Activated CD4-positive, alpha-beta T cell treated with anti-CD3 and anti-CD28 coated beads for 36 hours (primary cell): ENCODE measurements at places on chromosomes 16 and 17.

DNA sequence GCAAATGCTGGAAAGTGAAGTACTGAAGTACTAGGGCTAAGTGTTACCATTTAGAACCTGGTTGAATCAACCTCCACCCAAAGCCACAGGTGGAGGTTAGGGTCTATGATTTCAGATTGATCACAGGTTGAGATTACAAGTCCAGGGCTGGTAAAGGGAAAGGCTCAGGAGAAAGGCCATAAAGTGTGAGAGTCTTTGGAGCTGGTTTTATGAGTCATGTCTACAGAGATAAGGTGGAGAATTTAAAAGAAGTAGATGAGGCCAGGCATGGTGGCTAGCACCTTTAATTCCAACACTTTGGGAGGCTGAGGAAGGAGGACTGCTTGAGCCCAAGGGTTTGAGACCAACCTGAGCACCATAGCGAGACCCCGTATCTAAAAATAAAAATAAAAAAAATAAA, 221.7 kb upstream of the CDH11 start:
- no peak for DNase-seq

- DNase-seq = no peak
Measured at GRCh38 chr17:73446617-73447016, 134.8 kb upstream of the CDC42EP4 start.

DNA sequence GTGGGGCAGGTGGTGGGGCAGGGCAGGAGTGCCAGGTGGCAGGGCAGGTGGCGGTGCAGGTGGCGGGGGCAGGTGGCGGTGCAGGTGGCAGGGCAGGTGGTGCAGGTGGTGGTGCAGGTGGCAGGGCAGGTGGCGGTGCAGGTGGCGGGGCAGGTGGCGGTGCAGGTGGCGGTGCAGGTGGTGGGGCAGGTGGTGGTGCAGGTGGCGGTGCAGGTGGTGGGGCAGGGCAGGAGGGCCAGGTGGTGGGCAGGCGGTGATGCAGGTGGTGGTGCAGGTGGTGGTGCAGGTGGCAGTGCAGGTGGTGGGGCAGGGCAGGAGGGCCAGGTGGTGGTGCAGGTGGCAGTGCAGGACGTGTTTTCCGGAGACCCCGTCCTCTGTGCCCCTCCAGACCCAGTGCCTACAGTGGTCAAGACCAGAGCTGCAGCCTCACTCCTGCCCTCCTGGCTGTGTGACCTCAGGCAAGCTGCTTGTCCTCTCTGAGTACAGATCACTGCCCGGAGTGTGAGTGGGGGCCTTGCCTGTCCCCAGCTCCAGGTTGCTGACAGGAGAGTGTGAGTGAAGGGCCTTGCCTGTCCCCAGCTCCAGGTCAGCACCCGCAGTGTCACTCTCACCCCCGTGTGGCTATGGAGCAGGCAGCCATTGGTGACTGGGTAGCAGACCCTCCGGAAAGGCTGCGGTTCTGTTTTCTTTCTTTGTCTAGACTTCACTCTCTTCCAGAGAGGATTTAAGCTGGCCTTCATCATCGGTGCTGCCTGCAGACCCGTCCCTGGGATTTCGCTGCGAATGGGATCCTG, 16.1 kb upstream of the NPTX1 start:
- no peak for DNase-seq

- DNase-seq = peak; percentile 33
Measured at GRCh38 chr17:9235346-9235745, 214.0 kb downstream of the NTN1 start.

- DNase-seq = peak; percentile 51
Measured at GRCh38 chr16:70267516-70267915, 15.8 kb upstream of the EXOSC6 start.

DNA sequence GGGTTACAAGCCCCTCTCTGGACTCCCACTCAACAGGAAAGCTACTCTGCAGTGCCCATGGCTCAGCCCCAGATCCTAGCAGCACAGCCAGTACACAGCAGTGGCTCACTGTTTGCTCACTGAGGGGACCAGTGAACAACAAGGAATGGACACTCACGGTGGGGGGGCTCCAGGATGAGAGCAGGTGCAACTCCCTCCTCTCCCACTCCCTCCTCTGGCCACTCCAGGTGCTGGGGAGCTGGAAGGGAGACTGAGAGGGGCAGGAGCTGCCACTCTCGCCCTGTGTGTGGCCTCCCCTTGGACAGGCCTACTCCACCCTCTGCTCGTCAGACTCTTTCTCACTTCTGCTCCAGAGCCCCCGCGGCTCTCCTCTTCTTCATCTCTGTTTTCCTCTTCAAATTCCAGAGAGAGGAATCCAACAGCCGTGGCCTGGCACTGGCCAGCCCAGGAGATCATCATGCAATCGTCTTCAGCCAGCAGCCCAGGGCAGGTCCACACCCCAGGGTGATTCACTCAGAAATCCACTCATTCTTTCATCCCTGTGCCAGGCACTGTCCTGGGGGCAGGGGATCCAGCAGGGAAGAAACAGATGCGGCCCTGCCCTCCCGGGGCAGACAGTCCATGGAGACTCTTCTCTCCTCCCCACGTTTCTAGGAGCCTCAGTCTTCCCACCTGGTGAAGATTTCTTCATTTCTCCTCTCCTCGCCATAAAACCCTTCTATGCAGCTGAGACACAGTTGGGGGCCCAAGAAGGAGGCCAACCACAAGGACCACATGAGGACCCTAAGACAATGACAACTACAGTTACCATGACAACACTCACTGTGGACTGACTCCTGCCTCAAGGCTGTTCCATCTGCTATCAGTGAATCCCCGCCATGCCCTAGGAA, 30.7 kb downstream of the CFAP20 start:
- no peak for DNase-seq

- DNase-seq = peak; percentile 87
Measured at GRCh38 chr16:88703486-88704309, 2.5 kb downstream of the RNF166 start.

GRCh38 chr17:49260011-49260816, 29.6 kb upstream of the PHOSPHO1 start:
- peak; percentile 72 for DNase-seq

- no peak for DNase-seq
Measured at GRCh38 chr17:11797803-11798202, 199.5 kb downstream of the ZNF18 start.

DNA sequence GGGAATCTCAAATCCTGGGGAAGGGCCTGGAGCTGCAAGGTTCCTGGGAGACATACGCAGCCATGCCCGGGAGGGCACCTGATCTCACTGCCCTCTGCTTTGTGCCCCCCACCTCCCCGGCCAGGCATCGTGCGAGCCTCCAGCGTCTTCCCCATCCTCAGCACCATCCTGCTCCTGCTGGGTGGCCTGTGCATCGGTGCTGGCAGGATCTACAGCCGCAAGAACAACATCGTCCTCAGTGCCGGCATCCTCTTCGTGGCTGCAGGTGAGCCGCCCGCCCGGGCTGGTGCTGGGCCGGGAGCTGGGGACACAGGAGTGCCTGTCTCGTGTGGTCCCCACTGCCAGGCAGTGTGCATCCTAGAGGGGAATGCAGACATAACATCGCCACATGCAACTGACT, 19.6 kb upstream of the CACNG1 start:
- no peak for DNase-seq

DNA sequence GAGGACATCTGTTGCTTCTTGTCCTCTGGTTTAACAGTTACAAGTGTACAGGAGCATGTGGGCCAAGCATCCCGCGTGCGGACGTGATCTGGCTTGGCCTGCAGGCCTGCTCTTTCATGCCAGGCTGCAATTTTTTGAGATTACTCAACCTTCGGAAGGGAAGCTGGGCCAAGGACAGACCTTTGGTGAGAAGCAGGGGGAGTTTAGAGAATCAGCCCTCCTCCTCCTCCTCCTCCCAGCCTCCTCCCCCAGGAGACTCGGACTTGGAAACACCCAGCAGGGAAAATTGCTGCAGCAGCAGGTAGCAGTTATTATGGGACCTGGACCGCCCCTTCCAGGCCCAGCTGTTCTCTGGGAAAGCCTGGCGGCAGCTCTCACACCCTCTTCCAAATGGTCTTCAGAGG, 5.1 kb upstream of the KLHL36 start:
- DNase-seq = no peak

DNA sequence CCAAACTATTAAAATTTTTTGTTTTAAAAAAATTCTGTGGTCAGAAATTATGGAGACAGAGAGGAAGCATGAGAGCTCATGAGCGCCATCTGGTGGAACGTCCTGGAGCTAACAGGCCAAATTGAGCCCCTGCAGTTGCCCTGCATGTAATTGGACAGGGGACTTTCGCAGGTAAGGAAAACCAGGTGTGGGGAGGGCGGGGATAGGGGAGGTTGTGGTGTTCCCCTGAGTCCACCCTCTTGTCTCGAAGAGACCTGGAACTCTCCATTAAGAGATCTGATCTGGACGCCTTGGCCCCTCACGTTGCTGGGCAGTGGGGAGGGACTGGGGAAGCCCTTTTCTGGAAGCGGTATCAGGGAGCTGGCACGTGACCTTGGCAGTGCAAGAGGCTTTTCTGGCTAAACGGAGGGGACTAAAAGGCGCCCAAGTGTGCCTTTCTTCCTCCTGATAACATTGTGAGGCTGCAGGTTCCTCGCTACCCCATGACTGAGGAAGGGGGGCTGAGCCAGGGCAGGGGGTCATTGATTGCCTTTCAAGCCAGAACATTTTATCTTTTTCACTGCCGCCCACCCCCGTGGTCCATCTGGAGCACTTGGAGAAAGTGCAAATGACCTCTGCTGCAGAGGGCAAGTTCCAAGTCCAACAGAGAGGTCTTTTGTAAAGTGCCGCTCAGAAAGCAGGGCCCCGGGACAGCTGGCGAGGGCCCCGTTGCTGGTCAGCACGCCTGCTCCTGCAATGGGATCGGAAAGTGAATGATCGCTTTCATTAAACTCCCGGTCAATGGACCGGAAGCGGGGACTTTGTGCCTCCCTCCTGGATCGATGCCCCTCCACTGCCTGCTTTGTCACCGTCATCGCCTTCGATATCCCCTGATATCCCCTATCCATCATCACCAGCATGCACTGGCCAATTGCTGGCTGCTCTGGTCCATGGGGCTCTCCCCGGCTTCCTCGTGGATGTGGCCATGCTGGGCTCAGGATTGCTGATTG, 18.4 kb downstream of the PDILT start:
- peak; percentile 77 for DNase-seq

DNA sequence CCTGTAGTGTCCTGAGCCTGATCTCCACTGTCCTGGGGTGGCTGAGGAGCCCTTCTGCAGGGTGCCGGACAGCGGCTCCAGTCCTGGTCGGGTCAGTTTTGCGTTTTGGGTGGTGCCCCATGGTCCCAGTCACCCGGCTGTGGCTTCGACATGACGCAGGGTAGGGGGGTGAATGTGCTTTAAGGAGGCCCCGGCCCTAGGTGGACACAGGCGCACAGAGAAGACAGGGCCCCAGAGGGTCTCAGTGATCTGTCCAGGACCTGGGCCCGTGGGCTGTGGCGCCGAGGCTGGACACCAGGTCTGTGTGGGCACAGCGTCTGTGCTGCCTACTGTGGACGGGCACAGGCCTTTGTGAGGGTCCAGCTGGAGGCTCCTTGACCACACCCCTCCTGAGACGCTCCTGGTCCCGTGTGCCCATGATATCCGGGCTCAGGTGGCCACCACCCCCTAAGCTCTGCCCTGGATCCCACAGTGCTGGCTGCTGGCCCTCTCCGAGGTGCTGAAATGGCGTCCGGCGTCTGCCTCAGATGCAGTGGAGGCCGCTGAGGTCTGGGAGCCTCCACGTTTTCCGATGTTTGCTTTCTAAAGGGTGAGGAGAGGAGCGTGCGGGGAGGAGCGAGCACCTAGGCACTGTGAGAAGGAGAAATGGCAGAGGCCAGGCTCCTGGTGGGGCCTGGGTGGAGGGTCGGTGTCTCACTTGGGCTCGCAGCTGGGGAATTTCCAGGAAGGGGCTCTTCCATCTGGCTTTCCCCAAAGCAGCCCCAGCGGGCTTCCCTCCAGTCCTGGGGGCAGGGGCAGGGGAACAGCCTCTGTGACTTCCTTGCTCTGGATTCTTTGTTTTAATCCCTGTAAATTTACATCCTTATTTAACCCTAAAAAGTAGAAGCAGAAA, 56.1 kb upstream of the ACSF3 start:
- peak; percentile 71 for DNase-seq

- no peak for DNase-seq
Measured at GRCh38 chr17:43808076-43808475, 24.9 kb downstream of the MPP3 start.

DNA sequence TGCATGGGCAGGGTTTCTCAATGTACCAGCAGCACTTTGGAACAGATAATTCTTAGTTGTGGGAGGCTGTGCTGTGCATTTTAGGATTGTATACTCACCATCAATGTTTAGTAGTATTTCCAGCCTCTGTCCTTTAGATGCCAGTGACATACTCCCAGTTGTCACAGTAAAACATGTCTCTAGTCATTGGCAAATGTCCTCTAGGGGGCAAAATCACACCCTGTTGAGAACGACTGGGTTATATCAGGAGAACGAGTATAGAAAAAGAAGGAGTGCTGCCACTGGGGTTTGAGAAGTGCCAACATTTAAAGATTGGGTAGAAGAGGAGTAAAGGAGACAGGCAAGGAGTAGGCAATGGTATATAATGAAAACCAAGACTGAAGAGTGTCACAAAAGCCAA, 37.9 kb upstream of the SMIM36 start:
- DNase-seq = no peak

DNA sequence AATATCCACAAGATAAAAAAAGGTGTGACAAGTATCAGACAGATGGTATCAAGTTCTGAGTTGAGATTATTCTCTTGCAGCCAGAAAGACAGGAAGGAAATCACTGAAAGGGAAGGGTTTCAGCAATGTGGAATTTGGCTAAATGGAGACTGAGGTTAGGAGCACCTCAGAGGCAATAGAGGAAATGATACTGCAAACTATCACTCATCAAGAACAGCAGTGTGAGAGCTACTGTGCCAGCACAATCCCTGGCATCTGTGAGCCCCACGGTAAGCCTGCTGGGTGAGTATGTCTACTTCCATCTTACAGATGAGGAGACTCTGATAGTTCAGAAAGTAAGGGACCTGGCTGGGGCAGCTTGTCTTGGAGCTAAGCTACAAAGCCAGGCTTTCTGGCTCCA, 162.0 kb downstream of the SALL1 start:
- DNase-seq = no peak

- no peak for DNase-seq
Measured at GRCh38 chr17:27462714-27463113, 6.5 kb downstream of the KSR1 start.

GRCh38 chr16:56202036-56202435, 10.7 kb downstream of the GNAO1 start:
- peak; percentile 54 for DNase-seq

DNA sequence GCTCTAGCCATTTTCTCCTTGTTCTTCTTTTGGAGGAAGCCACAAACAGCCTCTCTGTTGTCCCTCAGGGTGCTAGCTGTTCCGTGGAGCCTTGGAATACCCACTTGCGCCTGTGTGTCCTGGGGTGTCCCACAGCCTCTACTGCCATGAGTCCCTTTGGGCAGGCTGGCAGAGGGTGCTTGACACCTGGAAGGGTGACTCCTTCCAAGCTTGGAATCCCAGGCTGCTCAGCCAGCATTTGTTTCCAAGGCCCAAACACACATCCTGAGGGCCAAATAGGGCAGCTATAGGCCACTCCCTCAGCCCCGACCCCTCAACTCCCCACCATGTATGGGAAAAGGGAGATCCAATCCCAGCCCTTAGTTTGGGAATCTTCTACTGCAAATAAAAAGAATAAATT, 14.9 kb downstream of the ZNHIT3 start:
- no peak for DNase-seq
